ENCODE measurements at places on chromosomes 7 and 10.

DNA sequence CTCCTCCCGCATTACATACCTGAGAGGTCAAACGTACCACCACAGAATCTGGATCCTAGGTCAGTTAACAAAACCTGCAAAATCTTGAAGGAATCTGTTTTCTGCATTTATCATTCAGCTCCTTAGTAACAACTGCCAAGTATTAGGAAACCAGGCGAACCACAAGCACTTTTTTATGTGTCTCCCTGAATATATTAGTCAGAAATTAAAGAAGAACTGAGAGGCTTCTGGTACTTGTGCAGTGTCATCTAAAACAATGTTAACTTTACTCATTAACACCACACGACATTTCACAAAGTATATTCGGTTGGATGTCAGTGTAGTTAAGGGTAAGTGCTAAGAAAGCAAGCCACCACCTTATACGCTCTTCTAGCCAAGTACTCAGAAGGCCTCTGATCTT, 2.5 kb downstream of the CCDC6 start:
- DNase-seq, result no peak

- no peak for DNase-seq
Measured at GRCh38 chr7:158371856-158372255, 215.8 kb downstream of the PTPRN2 start.

GRCh38 chr7:130278860-130279259, 12.2 kb downstream of the CPA2 start:
- peak; percentile 90 for DNase-seq

DNA sequence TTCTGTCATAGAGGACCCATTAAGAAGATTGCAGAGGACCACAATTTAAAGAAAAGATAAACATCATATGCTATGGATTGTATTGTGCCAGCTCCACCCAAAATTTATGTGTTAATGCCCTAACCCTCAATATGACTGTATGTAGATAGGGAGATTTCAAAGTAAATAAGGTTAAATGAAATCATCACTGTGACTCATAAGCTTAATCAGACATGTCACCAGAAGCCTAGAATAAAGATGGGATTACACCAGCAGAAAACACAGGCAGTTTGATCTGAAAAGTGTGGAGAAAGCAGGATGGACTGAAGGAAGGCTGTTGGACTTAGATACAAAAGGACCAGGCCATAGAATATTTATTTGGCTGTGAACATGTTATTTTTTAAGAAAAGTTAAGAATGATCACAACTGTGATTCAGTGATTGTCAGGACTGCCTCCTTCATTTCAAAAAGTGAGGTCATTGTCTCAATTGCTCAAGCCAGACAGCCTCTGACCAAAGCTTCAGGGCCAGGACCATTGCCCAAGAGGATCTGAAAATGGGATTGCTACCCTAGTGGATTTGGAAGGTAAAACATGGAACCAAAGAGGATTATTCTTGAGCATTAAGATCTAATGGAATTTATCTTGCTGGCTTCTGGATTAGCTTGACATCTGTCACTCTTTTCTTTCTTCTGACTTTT, 270.8 kb upstream of the POM121L12 start:
- DNase-seq, result no peak

DNA sequence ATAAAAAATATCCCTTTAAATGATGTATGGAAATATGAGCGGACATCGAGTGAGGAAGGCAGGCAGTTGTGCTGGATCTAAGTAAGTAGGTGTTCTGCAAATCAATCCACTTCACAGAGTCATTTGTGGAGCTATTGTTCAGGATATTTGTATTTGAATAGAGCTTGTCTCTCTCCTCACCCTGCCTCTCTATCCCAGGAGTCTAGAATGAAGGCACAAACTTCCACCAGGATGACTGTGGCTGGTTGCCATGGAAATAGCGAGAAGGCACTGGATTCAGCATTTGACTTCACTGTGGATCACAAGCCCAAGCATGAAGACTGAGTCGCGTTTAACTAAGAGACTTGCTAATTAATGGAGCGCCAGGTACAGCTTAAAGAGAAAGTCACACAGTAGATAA, 53.2 kb downstream of the NPY start:
- DNase-seq, result no peak

DNA sequence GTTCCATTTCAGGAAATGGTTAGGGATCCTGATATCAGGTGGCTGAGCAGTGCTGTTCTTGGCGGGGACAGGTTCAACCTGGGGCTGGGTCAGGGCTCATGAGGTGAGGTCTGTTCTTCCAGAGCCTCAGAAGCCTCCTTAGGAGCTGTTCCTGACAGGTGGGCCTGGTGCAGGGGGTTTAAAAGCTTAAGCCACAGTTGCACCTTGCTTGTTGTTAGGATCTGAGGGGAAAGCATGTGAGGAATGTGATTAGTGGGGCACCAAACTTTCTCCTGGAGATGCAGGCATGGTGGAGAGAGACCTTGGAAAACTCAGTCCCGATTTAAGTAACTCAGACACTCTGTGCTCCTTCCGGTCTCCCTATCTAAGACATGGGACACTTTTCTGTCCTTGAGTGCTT, 18.7 kb upstream of the CRHR2 start:
- DNase-seq, result no peak

DNA sequence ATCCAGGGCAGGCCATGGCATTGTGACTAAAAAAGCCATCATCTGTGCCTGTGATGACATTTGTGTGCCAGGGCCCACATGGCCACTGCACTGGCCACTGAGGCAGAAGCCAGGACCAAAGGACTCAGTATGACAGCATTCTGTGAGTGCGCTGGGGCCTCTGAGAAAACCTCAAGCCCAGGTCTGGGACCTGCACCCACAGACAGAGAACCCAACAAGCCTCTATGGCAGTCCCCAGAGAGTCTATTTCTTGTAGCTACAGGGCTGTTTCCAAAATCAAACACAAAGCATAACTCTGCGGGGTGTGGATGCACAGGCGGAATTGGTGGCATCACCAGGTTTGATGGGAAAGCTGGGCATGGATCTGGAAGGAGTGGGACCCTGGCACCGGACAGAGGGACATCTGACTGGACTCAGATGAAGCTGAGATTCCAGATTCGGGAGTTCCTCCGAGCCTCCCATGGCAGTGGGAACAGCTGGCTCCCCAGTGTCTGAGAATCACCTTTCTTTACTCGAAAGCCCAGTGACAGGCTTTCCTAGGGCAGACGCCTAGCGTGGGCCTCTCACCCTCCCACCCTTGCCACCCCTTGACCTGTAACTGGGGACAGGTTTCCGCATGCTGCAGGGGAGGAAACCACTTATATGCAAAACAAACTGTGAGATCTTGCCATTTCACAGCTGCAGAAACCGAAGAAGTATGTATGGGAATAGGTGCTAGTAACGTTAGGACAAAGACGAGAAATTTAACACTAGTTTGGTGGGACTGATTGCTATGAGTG, 70.6 kb upstream of the RHEB start:
- no peak for DNase-seq

- peak; percentile 88 for DNase-seq
Measured at GRCh38 chr10:15363031-15363430, 8.1 kb downstream of the FAM171A1 start.

GRCh38 chr10:111455776-111456426, 379.1 kb downstream of the ADRA2A start:
- DNase-seq, result no peak

- peak; percentile 43 for DNase-seq
Measured at GRCh38 chr10:49446031-49446430, 50.1 kb upstream of the DRGX start.

DNA sequence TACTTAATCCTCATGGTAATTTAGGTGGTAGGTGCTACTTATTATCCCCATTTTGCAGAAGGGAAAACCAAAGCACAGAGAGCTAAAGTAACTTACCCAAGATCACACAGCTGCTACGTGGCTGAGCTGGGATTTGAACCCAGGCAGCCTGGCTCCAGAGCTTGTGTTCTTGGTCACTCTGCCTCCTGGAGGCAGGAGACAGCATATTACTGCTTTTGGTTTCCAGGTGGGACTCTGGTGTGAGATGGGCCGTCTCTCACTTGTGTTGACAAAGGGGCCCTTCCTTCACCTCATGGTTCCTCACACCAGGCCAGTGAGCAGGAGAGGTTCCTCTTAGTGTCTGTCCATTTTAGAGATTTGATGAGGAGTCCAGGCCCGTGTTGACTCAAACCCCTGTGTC, 79.8 kb upstream of the PPIF start:
- no peak for DNase-seq

DNA sequence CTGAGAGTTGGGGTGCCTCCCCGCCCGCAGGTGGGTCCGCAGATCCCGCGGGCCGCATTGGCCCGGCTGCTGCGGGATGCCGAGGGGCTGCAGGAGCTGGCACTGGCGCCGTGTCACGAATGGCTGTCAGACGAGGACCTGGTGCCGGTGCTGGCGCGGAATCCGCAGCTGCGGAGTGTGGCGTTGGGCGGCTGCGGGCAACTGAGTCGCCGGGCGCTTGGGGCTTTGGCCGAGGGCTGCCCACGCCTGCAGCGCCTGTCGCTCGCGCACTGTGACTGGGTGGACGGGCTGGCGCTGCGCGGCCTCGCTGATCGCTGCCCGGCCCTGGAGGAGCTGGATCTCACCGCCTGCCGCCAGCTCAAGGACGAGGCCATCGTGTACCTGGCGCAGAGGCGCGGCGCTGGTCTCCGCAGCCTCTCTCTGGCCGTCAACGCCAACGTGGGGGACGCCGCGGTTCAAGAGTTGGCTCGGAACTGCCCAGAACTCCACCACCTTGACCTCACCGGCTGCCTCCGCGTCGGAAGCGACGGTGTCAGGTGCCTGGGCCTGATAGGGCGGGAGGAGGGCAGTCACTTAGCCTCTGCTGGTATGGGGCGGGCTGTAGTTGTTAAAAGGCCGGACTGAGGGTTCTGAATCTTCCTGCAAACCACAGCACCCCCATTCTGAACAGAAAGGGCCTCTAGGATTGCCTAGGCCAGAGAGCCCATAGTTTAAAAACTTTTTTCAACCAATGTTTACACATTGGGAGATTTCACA, 1.3 kb downstream of the FBXL15 start:
- DNase-seq, result no peak

GRCh38 chr7:105587909-105588635, 6.8 kb upstream of the EFCAB10 start:
- DNase-seq, result peak; percentile 25

DNA sequence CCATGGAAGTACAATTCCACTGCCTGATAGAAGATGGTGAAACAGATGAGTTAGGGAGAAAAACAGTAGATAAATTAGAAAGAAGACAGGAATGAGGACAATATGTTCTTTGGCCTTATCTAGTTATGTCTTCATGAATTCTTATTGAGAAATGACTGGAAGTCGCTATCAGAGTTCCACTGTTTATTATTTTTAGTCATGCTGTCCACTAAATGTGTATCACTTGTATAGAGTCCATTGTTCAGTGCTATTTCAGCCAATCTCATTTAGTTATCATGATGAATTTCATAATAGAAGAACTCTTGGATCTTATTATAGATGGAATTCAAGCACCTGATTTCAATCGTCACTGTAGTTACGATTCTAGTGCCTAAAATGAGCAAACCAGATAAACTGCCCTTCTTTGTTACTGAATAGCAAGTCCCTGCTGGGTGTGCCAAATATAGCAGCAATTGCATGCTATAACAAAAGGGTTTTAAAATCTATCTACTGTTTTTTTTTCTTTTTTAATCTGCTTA, 177.7 kb upstream of the COL1A2 start:
- DNase-seq, result no peak

DNA sequence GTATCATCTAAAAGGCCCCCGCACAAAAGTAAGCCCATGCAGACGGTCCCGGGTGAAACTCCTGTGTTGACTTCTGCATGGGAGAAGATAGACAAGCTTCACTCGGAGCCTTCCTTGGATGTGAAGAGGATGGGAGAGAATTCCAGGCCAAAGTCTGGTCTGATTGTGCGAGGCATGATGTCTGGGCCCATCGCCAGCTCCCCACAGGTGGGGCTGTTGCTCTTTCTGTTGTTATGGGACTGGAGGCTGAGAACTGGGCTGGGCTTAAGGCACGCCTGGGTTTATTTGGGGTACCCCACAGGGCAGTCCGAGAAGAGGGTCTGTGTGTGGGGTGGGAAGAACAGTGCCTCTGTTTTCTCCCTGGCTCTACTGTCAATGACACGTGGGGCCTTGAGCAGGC, 14.6 kb downstream of the MINDY4 start:
- no peak for DNase-seq

DNA sequence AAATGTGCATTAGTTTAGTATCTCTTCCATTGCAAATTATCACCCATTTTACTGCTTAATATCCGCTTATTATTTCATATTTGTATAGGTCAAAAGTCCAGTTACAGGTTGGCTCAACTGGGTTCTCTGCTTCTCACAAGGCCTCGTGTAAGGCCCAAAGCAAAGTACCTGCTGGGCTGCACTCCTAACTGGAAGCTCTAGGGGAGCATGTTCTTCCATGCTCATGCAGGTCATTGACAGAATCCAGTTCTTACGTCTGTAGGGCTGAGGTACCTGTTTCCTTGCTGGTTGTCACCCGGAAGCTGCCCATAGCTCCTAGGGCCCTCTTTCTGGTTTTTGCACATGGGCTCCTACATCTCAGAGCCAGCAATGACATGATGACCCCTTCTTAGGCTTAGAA, 79.6 kb downstream of the RAPGEF5 start:
- DNase-seq, result no peak

DNA sequence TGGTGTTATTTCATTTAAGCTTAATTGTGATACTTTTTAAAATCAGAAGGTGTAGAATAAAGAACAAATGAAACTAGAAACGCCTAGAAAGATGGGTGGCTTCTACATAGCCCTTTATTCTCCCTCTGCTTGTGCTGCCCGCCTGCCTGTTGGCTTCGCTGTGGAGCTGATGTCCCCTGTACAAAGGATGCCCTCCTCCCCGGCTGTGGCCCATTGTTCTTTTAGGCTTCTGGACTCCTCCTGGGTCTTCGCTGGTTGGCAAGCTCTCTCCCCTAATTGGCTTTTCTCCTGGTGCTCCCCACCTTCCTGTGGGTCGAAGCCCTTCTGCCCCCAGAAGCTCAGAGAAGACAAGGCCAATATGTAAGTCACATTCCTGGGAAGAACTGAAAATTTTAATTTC, 98.2 kb downstream of the FANK1 start:
- no peak for DNase-seq

DNA sequence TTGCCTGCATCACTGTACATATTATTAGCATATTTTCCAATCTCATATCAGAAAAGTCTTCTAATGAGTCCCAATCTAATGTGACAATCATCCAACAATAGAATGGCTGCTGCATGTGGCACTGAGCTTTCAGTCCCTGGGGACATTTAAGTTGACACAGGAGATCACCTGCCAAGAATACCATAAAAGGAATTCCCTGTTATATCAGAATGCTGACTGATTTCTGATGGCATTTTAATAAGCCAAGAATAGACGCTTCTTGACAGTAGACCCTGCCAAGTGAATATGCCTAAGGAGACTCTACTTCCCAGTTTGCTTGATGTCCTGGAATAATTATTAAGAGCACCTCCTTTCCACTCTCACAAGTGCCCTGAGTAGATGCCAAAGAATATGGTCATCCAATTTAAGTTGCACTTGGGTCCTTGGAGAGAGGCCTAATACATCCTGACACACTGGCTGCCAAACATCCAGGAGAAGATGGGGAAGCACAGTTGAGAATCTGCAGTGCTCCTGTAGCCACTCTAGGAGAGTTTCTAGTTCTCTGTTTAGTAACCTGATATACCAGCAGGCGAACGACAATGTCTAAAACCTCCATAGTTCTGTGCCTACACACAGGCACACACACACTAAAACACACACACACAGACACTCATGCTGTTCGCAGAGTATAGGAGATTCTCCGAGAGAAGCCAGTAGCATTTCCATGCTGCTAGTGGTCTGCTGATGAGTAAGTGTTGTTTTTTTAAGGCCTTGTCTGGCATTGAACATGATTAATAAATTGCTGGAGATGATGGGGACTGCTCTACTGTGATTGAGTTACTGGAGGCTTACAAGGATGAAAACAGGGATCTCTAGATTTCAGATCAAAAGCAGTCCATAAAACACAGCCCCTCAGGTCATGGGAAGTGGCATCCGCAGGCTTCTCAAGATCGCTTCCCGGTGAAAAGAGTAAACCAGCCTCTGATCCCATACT, 369.6 kb downstream of the KCNMA1 start:
- DNase-seq, result peak; percentile 21
